Right ventricle myocardium inferior (tissue), 1 donor: ENCODE measurements at places on chromosomes 6 and 20.

DNA sequence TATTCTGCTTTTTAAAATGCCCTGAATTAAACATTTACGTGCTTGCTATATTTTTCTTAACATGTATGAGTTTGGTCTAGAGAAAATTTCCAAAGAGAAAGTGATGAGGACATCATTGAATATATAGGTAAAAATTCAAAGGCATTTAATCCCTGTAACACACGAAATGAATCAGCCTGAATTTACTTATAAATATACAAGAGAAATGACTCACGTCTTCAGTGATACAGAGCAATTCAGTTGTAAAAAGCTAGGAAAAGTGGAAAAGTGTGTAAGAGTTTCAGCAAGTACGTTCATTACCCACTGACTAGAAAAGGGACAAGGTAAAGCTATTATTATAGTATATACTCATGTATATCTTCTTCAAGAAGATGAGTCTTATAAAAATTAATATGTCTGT lies 124.8 kb downstream of the HIVEP1 start:
- no peak for DNase-seq

- no peak for DNase-seq
These were observed 40.4 kb upstream of the SGK1 start for GRCh38 chr6:134358320-134358719.

DNA sequence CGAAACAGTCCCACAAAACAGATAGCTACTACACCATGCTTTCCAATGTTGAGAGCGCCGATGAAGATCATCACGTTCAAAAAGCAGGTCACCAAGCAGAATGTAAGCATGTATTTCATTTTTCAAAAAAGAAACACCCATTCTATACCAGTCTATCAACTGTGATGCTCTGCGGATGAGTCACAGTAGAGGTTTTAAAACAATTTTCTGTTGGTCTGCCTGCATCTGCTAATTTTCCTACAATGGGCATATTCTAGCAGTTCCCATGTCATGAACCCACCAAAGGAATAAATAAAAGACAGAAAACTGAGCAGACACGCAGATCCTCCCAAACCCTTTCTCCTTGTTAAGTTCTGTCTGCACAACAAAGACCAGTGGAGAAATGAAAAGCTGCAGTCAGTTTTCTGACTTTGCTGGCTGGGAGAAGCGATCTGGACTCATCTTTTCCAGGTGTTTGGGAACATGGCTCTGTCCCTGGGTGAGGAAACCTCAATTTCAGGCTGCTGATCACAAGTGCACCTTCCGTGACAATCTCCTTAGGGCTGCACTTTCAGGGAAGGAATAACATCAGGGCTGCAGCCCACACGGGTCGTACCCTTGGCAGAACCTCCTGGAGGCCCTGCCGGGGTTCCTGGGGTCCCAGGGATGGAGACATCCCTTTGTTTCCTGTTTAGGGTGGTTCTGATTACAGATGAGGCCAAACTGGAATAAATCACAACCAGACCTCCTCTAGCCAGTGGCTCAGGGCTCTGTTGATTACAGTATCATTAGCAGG lies 200.1 kb downstream of the BMP7 start:
- DNase-seq, result no peak

DNA sequence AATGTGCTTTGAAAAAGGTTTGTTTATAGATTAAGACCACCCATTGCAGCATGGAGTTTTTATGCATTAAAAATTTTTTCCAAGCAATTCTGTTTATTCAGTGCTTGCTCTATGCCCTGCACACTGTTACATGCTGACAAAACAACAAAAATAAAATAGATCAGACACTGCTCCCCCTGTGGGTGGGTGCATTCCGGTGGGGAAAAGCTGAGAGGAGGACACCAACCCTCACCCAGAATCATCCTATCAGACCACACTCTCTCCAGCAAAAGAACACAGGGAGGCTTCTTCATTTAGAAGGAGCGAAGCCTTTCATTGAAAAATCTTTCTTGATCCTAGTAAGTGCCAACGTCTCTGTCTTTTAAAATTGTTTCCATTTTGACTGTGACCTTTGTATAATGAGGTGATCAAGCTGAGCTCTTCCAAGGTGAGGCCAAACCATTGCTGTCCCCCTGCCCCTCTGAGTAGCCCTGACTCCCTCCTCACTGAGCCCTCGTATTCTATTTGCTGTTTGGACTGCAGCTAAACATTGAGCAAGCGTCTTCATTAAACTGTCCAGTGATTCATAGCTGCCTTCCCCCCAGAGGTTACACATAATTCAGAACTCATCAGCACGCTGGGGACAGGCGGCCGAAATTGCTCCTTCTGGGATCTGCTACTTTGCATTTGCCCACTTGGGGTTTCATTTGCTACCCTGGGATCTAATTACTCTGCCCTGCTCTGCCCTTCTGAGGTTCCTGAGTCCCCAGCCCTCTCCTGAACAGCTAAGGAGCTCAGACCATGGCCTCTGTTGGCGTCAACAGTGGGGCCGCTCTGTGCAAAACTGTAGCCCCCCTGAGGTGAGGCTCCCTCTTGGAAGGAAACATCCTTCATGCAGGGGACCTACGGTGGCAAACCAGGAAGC lies 102.4 kb downstream of the F13A1 start:
- DNase-seq, result no peak

- no peak for DNase-seq
These were observed 85.3 kb downstream of the TBC1D7 start for GRCh38 chr6:13243033-13243432.

DNA sequence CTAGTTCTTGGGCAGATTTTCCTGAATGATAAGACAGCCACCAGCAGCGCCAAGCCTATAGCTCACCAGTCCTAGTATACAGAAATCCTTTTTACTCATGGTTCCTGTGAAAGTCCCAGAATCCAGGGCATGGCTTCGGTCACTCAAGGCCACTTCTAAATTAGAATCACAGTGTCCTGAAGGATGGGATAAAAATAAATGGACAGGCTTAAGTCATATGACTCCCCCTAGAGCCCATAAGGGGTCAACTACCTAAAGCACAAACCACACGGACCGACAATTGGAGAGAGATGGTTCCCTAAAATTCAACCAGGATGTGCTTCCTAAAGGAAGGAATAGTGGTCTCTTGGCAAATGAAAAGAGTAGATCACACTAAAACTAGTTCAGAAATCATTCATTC lies 404.1 kb upstream of the PLCB4 start:
- no peak for DNase-seq

DNA sequence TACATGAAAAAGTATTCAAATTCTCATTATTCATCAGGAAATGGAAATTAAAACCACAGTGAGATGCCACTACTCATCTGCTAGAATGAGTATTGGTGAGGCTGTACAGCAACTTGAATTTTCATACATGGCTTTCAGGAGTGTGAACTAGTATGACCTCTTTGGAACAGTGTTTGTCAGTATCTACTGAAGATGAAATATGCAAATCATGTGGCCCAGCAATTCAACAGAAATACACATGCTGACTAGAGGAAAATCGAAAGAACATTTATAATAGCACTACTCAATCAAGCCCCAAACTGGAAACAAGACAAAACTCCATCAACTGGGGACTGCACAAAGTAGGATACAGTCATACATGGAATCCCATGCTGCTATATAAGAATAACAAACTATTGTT lies 102.2 kb downstream of the DCDC2 start:
- DNase-seq, result no peak

DNA sequence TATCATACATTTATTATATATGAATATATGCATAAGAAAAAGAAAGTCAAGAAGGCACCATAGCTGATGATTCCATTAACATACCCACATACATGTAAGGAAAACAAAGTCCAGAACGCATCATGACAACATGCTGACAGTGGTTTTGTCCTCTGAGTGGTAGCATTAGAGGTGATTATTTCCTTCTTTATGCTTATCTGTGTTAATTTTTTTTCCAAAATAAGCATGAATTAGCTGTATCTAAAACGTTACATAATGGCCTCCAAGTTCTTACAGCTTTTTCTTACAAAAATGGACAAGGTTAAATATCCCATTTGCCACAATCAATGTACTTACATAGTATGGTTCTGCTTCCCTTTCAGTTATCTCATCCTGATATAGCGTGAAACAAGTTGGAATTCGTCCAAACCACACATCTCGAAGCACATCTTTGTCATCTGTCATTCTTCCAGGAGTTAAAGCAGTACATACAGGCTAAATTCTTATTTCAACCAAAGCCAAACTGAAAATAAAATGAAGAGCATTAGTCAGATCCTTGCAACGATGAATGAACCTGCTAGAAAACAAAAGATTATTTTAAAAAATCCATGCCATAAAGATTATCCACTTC lies 9.7 kb downstream of the ATG5 start:
- no peak for DNase-seq

- no peak for DNase-seq
These were observed 48.3 kb upstream of the TBC1D32 start for GRCh38 chr6:121382467-121383121.

DNA sequence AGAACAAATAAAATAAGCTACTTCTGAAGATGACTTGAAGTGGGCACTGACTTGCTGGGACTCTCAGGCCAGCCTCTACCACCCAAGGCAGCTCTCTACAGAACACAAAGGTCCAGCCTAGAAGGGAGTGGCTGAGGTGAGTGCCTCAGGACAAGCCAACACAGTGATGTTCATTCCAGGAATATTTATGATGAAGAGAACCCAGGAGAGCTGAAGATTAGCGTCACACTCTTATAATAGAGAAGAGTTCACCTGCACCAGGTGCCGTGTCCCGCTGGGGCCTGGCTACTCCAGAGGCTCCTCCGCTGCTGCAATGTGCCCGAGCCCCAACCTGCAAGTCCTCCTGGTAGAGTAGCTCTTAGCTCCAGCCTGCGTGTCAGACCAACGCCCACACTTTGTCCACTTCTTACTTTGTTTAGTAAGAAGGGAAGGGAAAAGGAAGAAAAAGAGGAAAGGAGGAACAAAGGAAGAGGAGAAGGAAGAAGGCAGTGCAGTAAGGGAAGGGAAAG lies 182.4 kb upstream of the QKI start:
- no peak for DNase-seq

GRCh38 chr20:19022118-19022575 lies 190.3 kb upstream of the SLC24A3 start:
- no peak for DNase-seq

DNA sequence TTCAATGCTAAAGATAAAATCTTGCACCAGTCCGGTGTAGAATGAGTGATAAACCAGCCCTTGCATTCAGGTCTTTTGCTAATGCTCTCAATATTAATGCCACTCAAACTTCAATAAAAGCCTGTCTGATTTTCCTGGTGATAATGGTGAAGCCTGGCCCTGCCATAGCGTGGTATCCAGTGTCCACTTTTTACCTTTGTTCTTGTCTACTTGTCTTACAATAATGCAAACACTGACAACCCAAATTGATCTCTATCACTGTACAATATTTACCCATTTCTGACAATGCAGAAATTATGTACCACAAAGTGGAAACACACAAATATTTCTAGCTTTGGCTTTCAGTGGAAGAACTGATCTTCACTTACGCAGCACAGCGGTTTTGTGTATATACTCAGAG lies 189.1 kb downstream of the ZDHHC14 start:
- DNase-seq, result no peak

DNA sequence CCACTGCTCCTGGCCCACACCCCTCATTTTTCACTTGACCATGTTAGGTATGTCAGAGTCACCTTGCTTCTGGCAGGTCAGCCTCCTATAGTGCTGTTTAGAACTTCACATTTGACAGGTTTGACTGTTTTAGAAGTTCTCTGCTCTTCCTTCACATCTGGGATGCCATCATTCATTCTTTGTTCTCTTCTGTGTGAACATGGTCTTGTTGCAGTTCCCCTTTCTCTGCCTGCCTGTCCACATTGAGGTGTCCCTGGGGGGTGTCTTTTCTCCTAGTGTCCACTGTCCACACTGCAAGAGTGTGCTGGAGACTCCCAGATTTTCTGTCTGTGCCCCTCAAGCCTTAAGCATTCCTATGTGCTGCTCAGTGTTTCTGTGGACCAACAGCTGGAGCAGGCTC lies 89.5 kb downstream of the JARID2 start:
- no peak for DNase-seq

GRCh38 chr6:119856136-119856535 lies 506.6 kb upstream of the MAN1A1 start:
- no peak for DNase-seq

- no peak for DNase-seq
These were observed 137.8 kb upstream of the SPACA1 start for GRCh38 chr6:87909849-87910248.

- no peak for DNase-seq
These were observed 17.6 kb downstream of the HDAC2 start for GRCh38 chr6:113953346-113953745.

- no peak for DNase-seq
These were observed 381.9 kb upstream of the EPHA7 start for GRCh38 chr6:93801101-93801847.

- DNase-seq, result no peak
These were observed 114.3 kb upstream of the HDAC2 start for GRCh38 chr6:114085211-114085610.

GRCh38 chr6:134541001-134541400 lies 223.1 kb upstream of the SGK1 start:
- DNase-seq, result no peak

GRCh38 chr20:24702501-24703283 lies 233.3 kb downstream of the SYNDIG1 start:
- no peak for DNase-seq

GRCh38 chr20:12966468-12967085 lies 42.2 kb upstream of the SPTLC3 start:
- no peak for DNase-seq

GRCh38 chr6:1598886-1599285 lies 10.8 kb upstream of the FOXC1 start:
- no peak for DNase-seq

DNA sequence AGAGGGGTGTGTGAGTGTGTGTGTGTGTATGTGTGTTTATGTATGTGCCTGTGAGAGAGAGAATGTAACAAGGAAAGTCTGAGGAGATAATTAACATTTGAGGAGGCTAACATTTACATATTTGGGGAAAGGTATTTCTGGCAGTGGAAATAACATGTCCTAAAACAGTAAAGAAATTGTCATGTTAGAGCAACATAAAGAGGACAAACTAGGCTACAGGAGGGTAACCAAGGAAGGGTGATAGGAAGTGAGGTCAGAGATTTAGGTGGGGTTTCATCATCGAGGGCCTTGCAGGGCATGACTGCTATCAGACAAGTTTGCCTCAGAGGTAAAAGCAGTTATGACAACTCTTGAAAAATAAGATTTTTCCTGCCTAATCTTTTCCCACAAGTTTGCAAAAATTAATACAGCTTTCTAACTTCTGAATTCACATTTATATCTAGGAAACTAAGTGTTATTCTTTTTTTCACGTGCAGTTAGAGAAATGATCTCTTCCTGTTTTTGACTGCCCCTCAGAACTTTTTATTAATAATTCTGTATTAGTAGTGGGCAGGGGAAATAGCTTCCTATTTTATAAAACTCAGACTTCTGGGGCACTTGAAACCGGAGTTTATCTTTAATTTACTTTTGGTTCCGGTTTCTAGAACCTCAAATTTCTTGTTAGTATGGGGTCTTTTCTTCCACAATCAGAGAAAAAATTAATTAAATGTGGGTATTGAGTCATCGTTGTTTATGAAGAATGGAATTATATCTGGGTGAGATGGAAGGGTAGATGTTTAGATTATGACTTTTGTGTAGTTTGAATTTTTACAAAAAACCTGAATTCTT lies 30.5 kb upstream of the RHAG start:
- no peak for DNase-seq

- no peak for DNase-seq
These were observed 103.5 kb downstream of the LAMP5 start for GRCh38 chr20:9617940-9618339.
